Gastroesophageal sphincter (tissue), 4 donors: ENCODE measurements at places on chromosomes 11 and 22. TPM values are rescaled to one million over a fixed set of nuclear protein-coding genes. Genes with fewer than 3 reads are reported as not detected.

DNA sequence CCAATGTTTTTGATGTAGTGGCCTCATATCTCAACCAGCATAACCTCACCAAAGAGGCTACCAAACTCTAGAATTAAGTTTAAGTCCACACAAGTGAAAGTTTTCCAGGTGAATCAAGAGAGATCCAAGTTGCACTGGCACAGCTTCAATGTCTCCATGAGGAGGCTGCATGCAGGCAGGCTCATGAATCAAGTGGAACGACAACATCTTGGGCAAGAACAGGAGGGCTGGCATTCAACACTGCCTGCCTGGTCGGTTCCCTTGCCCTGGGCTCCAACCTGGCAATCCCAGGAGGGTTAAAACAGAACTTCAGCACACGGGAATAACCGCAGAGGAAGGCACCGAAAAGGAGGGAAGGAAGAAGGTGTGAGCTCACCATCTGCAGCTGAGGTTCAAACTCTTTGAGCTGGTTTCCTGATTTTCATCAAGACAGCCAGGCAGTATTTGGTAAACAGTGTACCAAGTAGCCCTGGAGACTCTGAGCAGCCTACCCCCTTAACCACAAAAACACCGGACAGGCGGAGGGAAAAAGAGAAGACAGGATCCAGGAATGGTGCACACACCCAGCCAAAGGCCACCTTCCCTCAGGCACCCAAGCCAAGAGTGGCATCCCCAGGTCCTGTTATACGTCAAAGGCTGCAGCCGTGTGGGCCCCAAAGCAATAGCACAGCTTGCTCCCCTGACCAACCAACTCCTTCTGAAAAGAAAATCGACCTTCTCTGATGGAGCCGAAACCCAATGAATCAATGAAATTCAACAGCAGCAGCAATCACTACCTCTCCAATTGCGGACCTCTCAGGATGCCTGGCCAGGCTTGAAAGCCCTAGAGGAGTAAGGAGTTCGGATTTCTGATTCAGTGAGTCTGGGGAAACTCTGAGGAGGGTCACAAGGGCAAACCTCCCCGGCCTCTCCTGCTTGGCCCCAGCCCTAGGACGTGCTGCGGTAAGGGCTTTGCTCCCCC, 1.3 kb downstream of the PACSIN2 start:
- ATAC-seq = no peak

DNA sequence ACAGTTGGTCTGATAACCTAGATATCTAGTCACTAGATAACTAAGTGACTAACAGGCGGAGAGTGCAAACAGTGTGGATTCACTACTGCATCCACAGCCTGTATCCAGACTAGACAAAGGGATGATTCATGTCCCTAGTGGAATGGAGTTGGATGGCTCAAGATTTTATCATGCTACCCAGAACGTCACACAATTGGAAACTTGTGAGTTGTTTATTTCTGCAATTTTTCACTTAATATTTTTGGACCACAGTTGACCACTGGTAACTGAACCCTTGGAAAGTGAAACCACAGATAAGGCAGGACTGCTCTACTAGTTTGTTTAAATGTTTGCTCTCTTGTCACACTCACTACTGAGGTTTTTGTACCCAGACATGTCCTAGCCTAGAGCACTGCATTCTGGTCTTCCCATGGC, 76.0 kb downstream of the UBASH3B start:
- no peak for ATAC-seq

DNA sequence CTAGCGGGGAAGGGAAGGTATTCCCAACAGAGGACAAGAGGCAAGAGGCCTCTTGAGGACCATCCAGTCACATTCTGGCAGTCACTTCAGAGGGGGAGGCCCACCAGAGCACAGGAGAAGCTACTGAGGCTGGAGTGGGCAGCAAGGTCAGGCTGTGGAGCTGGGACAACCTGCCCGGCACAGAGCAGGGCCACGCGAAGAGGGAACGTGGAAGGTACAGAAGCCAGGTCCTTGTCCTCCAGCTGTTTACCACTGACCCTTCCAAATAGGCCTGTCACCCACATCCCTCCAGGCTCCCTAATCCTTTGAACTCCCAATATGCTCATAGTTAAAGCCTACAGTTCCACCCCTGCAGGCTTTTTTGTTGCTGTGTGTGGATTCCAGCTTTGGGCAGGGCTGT, 76.9 kb downstream of the IGLL1 start:
- ATAC-seq = no peak

- no peak for ATAC-seq
Observed at GRCh38 chr11:117945047-117945810, 16.0 kb upstream of the TMPRSS13 start.

DNA sequence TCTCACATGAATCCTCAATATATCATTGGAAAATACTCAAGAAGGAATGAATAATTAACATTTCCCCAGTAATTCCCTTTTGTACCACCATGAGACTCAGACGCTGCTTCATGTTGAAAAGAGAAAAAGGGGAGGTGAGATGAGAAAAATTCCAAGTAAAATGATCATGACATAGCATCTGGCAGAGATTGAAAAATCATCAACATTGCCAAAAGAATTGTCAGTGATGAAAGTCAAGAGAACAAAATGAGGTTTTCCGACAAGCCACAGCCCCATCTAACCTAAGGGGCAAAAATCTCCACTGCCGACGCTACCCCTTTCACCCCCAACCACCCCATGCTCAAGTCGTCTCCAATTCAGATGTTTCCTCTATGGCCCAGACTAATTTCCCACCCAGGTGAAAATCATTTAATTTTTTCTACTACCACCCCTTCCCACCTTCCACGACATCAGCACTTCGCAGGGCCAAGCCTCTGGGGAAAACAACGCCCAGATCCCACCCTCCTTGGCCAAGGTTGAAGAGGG, 1.2 kb downstream of the RAB6A start:
- no peak for ATAC-seq

DNA sequence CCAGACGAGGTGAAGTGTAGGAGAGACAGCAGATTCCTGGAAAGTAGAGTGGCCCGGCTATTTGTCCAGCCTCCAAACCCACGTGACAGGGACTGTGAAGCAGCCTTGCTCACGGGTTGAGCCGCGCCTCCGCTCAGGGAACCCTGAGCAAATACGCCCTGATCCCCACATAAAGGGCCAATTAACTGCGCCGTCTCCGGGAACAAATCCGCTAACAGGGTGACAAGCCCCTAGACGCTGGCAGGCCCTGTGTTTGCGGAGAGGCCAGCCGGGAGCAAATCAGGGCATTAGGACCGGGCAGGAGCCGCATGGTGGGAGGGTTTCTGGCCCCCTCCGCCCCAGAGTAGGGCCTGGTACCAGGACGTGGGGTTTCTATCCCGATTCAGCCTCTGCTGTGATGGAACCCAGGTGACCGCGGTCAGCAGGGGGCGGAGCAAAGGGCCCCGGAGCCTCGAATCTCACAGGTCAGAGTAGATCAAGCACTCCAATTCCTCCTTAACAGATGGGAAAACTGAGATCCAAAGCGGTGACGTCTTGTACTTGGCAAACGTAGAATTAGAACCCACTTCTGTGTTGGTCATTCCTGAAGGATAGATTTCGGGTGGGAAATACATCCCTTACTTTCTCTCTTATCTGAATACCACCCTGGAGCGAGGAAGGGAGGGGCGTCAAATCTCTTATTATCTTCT, 2.0 kb upstream of the ROBO3 start:
- peak; percentile 60 for ATAC-seq

- no peak for ATAC-seq
Observed at GRCh38 chr11:69923641-69924307, 104.6 kb upstream of the FGF3 start.

GRCh38 chr11:25766332-25767015, 565.5 kb upstream of the ANO3 start:
- ATAC-seq = no peak

ROM1 gene
- 10.8 TPM for total RNA-seq

DNA sequence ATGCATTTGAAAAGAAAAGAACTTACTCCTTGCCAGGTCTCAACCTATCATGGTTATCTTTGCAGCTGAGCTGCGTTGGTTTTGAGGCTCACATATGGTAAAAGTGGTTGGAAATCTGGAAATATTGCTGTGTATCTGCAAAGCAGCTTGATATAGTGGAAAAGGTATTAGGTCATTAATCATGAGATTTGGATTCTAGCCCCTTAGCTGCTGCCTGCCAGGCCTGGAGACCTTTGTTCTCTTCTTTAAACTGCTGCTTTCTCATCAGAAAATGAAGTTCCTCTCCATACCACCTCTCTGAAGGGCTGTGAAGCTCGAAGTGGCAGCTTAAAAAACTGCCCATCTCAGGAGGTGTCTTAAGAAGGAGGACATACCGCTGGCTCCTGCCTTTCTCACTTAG, 5.7 kb downstream of the PPARA start:
- no peak for ATAC-seq

DNA sequence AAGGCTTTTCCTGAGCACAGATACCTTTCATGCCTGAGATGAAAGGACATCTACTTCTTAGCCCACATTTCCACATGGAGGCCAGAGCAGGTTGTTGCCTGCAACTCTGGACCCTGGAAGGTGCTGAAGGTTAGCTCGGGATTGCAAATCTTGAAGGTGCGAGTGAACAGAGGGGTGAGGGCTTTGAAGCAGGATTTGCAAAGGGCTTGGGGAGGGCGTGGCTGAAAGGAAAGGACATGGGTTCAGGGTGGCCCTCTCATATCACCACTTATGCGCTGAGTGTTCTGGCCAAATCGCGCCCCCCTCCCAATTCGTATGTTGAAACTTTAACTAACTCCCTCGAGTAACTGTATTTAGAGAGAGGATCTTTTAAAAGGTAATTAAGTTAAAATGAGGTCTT, 501.6 kb downstream of the MIAT start:
- ATAC-seq = no peak

PRG2 gene
- not detected for total RNA-seq

TH gene
- total RNA-seq = 0.27 TPM

DNA sequence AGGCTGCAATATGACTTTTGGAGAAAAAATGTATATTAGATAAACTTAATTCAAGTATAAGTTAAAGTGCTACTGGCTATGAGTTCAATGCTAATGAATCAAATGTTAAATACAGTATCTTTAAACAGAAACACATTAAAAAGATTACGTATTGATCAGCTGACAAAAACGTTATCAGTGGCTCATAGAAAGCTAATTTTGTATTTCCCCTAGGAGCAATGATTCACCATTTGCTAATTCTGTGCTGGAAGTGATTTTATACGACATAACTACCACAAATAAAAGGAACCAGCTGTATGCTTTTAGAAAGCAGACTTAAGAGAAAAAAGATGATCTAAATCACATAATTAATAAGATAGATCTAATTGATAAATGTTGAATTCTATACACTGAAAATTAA, 43.6 kb downstream of the MRE11 start:
- ATAC-seq = no peak

TSKU gene
- total RNA-seq = 40.4 TPM

DNA sequence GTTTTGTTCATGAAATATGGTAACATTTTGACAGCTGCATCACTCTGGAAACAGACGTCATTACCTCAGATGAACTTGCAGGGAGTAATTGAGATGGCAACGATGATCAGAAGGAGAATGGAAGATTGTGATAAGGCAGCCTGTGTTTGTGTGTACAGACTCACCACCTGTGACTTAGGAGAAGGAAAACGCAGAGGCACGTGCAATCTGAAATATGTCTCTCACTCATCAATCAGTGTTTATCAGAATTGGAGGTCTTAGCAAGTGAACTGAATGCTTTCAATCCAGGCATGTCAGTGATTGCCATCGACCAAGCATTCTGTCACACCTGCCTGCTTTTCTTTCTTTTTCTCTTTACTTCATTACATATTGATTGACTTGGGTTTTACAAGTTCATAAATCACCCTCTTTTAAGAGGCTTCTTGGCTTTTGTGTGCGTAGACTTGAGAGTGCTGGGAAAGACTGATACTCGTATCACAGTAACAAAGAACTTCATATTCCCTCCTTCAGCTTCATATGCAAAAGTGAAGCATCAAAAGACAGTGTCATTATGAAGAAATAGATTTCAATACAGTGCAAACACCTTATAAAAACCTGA, 24.6 kb downstream of the FAT3 start:
- ATAC-seq = no peak

DNA sequence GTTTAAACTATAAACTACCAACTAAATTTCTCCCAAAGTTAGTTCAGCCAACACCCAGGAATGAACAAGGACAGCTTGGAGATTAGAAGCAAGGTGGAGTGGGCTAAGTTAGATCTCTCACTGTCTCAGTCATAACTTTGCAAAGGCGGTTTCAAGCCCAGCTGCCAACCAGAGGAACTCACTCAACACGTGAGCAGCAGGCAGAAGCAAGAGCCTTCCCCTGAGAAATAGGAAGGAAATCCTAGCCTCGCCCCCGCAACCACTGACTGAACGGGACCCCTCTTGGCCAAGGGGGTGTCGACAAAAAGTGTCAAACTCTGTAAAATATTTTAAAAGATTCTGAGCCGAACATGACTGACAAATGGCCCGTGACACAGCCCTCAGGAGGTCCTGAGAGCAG, 4.4 kb upstream of the KRTAP5-9 start:
- no peak for ATAC-seq

DNA sequence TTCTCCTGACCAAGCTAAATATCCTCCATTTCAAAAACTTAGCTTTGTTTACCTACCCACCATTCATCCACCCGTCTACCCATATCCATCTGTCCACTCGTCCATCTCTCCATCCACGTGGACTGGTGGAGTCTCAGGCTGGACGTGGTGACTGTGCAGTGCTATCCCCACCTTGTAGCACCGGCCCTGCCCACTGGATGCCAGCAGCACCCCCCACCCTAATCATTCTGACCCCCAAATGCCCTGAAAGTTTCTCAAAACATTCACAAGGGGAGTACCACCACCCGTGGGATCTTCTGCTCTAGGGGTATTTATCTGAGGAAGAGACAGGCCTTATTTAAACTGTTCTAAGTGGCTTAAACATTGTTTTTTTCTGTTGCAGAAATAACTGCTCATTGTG, 206.4 kb downstream of the TBC1D22A start:
- ATAC-seq = no peak

- peak; percentile 44 for ATAC-seq
Observed at GRCh38 chr11:61797263-61797944, 4.7 kb downstream of the FEN1 start.

GRCh38 chr11:67666676-67667489, 7.5 kb downstream of the ALDH3B2 start:
- no peak for ATAC-seq

TEX12 gene
- total RNA-seq = not detected

- ATAC-seq = no peak
Observed at GRCh38 chr11:36469063-36469462, 41.0 kb downstream of the TRAF6 start.

- no peak for ATAC-seq
Observed at GRCh38 chr11:71441251-71441650, 6.9 kb downstream of the DHCR7 start.

DNA sequence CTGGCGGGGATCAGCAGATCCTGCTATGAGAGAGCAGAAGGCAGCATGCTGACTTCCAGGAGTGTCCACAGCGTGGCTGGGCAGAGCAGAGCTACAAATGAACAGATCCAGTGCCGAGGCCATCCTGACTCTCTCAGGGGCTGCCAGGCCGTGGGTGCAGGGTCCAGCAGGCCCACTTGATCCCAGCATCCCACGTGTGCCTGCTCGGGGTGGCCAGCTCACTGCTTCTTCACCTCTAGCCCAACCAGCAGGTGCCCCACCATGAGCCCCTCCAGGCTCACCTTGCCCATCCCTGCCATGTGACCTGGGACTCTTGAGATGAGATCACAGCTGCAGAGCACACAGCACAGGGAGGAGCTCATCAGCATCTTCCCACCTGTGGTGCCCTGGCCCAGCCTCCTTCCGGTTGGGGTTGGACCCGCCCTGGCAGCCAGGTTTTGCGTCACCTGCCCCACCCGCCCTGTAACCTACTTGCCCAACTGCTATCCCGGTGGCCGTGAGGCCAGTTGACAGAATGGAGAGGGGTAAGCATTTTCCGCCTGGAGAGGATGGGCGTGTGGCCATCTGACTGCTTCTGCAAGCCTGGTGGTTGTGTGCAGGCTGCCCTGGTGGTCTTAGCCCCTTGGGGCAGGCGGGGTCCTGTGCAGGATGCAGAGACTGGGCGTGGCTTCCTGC, 11.0 kb downstream of the TANGO2 start:
- no peak for ATAC-seq
